ENCODE measurements at places on chromosomes 11 and 22. TPM values are rescaled to one million over a fixed set of nuclear protein-coding genes. Genes with fewer than 3 reads are reported as not detected.
A peak's percentile ranks its signal among the peaks of the same experiment; 100 is the strongest.

DNA sequence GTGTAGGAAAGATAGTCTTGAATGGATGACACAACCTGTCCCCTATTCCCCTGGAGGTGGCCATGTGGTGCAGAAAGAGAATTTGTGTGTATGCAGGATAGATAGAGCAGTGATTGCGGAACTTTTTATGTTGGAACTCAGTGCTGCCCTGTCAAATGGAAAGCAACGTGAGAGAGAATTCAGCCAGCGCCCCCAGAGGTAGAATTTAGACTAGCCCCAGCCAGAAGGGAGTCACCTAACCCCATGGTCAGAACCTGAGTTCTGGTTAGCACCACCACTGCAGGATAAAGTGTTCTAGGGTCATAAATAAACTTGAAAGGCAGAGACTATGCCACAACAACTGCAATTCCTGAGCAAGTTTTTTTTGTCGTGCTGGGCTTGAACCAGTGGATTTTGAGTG lies 152.9 kb upstream of the GRIA4 start:
- DNase-seq = no peak

DNA sequence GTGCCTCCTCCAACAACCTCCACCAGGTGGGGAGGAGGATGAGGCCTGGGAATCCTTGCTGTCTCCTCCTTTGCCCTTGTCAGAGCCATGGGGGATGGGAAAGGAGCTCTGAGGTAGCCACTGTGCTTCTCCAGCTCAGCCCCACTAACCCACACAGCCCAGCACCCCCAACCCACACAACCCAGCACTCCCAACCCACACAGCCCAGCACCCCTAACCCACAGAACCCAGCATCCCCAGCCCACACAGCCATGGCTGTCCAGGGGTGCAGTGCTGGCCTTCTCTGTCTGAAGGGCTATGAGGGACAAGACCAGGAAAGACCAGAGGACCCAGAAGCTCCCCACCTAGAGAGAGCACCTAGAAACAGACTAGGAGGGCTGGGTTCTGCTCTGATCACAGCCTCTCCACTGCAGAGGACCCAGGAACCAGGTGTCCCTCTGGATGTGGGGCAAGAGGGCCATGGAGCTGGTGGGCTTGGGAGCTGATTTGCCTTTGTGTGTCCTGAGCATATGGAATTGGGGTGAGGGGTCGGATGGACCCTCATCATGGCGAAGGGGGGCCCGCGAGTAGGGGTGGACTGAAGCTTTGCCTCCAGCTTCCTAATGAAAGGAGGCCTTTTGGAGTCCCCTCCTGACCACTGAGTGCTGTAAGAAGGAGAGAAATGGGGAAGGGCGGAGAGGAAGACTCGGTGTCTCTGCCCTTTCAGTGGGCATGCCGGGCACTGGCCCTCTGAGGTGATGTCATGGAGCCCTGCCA lies 117.6 kb upstream of the THY1 start:
- DNase-seq = no peak

GRCh38 chr11:128246810-128247594 lies 340.4 kb downstream of the ETS1 start:
- DNase-seq = no peak

DNA sequence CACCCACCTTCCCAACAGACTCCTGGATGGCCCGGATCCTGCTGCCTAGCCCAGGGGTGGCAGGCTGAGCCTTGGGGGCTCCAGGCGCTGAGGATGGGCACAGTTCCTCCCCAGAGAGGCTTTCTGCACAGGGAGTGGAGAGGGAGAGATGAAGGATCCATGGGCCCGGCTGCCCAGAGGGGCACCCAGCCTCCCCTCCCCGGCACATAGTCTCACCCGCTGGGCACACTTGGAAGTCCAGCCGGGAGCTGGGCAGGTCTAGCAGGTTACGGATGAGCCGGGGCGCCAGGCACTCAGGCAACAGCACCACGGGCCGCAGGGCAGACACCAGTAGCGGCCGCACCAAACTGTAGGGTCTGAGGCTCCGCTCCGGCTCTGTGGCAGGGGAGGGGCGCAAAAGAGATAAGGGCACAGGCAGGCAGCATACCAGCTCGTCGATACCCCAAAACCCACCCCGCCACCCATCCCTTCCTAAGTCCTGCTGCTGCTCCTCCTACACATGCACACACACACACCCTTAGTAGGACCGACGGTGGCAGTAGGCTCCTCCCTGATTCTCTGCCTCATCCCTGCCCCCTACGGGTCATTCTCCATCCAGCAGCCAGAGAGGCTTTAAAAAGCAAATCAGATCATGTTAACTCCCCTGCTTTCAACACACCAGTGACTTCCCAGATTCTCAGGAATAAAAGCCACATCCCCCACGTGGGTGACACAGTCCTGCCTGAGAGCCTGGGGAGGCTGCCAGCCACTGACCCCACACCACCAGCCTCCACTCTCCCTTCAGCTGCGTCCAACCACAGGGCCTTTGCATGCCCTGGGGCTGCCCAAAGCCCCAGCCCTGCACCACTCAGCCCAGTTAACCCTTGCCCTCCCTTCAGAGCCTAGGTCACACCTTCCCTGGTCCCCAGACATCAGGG lies 6.5 kb upstream of the MFNG start:
- peak; percentile 38 for DNase-seq

DNA sequence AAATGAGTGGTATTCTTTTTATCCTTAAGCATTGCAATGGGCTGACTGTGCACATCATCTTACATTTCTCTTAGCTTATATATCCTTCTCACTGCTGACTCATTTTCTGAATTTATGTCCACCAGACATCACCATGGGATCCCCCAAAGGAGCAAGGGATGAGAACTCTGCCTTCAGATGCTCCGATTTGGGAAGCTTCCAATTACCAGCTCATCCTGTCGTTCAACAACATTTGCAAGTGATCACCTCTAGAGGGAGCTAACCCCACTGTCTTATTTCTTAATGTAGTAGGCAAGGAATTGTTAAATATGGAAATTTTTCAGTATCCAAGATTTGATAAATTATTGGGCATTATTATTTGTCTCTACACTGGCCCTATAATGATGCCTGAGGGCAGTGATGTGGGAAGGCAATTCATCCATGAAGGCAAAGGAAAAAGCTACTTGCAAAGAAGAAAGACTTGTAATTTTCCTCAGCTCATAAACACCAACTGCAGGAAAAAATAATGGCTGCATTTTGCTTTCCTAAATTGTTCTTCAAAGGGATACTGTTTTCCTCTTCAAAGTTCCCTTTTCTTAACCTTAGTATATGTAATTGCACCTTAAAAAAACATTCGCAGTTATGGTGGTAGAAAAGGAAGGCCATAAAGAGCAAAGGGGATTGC lies 102.4 kb upstream of the FSHB start:
- DNase-seq = peak; percentile 2

- DNase-seq = no peak
These were observed 125.1 kb downstream of the WT1 start for GRCh38 chr11:32310214-32310601.

DNA sequence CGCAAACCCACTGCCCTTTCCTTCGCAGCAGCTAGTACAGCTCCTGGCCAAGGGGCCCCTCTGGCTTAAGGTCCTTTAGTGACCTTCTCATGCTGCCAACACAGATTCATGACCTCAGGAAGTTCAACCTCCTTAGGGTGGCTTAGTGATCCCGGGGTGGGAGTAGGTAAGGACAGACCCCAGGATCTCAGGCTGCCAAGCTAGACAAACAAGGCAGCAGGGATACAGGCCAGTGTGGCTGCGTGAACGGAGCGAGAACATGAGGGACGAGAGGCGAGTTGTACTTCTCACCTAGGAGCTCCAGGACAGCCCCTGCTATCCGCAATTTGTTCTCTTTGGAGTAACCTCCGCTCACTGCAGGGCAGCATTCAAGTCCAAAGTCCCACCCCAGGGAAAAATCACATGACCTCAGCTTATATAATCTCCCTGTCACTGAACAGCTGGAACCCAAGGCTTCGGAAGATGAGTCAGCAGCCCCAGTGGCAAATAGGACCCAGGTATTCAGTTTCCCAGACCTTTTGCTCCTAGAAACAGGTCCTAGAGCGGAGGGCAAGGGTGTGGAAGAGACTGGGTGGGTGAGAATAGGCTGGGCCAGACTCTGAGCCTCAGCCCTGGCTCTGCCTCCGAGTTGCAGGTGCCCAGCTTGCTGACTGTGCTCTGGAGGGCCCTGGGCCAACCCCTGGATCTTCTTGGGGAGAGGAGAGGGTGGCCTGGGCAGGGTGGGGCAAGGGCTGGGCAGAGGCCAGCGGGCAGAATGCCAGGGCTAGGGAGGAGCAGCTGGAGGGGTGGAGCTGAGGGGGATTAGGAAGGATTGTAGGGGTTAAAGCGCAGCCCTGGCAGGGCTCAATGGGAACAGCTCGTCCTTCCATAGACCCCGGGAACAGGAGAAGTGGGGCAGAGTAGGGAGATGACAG lies 13.1 kb downstream of the USP2 start:
- DNase-seq = peak; percentile 70

GRCh38 chr22:41311487-41311886 lies 10.2 kb downstream of the ZC3H7B start:
- no peak for DNase-seq

The KRTAP5-8 gene
- total RNA-seq = not detected

The SMTNL1 gene
- not detected for total RNA-seq

The CRYBB3 gene
- 2.1 TPM for total RNA-seq

DNA sequence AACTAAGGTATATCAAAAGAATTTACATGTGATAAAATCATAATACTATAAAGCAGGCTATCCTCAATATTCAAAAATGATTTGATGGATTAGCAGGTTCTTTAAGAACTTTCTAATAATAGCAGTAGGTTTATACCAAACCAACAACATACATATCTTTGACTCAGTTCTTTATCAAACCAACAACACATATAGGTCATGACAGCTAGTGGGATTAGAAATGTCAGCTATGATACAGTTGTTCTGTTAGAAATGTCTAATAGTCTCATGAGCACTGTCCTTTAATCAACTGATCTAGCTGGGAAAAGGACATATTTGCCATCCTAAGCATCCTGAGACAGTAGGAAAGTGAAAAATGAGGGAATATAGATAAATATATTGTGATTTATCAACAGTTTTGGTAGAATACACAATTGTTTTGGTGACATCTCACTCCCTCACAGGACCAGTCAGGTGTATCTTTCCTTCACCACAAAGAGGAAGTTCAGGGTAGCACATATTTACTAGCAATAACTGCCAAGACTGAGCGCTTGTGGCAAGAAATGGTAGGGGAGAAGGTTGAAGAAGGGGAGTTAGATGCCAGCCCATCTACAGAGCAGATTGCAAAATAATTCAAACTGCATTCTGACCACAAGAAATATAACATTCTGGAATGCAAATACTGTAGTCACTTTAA lies 90.8 kb upstream of the APOA1 start:
- DNase-seq = no peak

The IL18 gene
- 59.1 TPM for total RNA-seq

The RFPL2 gene
- not detected for total RNA-seq

The CTSD gene
- 735 TPM for total RNA-seq

The C11orf87 gene
- total RNA-seq = not detected

GRCh38 chr22:24099666-24100065 lies 81.6 kb upstream of the SUSD2 start:
- DNase-seq = no peak

The SMIM35 gene
- not detected for total RNA-seq

DNA sequence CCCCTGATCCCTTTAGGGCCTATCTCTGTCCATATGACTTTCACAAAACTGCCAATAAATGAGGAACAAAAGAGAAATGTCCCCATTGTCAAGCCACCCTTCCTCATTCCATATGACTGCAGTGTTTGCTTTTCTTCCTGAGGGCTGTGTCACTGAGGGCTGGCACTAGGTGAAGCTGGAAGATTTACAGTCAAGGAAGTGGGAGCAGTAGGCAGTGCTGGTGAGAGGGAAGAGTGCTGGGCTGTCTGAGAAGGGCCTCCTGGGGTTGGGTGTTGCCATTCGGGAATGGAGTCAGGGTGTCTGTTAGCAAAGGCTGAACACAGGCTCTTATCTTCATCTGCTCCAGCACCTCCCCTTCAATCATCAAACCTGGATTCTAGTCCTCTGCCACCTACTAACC lies 30.9 kb downstream of the INSC start:
- DNase-seq = peak; percentile 58

The MMP13 gene
- total RNA-seq = not detected

DNA sequence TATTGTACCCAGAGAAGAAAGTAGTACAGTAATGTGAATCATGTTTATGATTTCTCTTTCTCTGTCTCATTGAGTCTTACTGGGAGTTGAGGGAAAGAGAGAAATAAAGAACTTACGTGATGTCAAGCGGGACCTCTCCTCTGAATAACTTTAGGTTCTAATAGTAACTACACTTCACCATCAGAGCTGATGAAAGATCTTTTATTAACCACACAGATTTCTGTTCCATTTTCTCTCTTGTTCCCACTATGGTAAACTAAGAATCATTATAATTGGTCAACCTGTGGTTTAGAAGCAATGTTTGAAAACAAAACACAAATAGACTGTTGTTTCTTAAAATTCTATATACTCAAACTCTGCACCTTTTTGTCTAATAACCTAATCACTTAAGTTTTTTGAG lies 142.3 kb downstream of the ELP4 start:
- DNase-seq = no peak

- no peak for DNase-seq
These were observed 8.5 kb upstream of the TBC1D10A start for GRCh38 chr22:30335236-30335635.

The USP2 gene
- 2.7 TPM for total RNA-seq

DNA sequence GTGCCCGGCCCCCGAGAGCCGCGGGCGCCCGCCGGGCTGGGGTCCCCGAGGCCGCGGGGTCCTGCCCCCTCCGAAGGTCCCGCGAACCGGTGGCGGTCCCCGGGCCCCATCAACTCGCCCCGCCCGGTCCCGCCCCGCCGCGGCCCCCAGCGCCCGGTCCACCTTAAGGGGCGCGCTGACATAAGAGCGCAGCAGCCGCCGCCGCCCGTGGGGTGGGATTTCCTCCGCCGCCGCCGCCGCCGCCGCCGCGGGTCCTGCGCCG lies at the start of gene ZDHHC8:
Gene ZDHHC8, plus strand, starts transcription at position 208 of the 262 bp plus-strand sequence. CDS start 144 bp downstream, outside the sequence.
- DNase-seq = no peak

GRCh38 chr22:30485362-30485988 lies 13.7 kb upstream of the SEC14L3 start:
- DNase-seq = peak; percentile 69

DNA sequence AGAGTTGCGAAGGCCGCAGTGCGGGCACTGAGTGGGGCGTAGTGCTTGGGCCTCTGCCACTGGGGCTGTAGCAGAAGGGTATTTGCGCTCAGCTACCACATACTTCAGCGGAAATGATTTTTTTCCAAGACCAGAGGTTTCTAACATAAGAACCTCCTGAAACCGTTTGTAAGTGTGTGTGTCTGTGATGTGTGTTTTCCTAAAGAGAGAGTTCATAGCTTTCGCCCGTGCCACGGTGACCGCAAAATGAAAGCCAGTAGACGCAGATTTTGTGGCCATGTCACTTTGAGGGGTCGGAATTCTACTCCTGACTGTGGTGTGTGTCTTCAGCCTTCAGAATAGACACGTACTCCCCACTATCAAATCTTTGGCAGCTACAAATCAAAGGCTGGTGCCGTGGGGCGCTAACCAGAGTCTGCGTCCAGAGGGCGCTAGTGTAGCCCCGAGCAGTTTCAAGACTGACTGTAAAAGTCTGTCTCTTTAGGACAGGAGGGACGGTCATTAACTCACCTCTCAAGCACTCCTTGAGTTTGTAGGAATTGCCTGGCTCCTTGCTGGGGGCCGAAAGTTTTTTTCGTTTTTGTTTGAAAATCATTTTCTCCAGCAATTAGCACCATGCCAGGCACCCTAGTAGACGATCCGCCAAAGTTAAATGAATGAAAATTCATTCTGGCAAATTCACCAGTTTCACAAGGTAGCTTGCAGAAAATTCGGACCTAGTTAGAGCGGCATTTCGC lies 2.5 kb upstream of the CALCA start:
- peak; percentile 9 for DNase-seq

The NLRP14 gene
- not detected for total RNA-seq

The ADM gene
- 21.9 TPM for total RNA-seq

Measured in PC-9 (cell line).